Epithelial cell of alveolus of lung (primary cell): ENCODE measurements at places on chromosomes 4 and X. TPM values are rescaled to one million over a fixed set of nuclear protein-coding genes. Genes with fewer than 3 reads are reported as not detected.

Gene MAGEB10
- not detected in 2 replicates for total RNA-seq

Gene SULT1E1
- 13.6 and 23.7 TPM in 2 replicates for total RNA-seq

Gene SPIN2A
- 0.16 and 0.52 TPM in 2 replicates for total RNA-seq

Gene FGF2
- total RNA-seq: 24.0 and 40.2 TPM in 2 replicates

Gene APOOL
- 8.4 and 12.5 TPM in 2 replicates for total RNA-seq

Gene CTAG1B
- total RNA-seq: not detected in 2 replicates

Gene RHOXF1
- total RNA-seq: not detected in 2 replicates

Gene KLF8
- total RNA-seq: 1.6 and 1.7 TPM in 2 replicates

Gene UTP3
- total RNA-seq: 16.3 and 18.0 TPM in 2 replicates

Gene FAM241A
- total RNA-seq: 1.5 and 2.3 TPM in 2 replicates

Gene EGF
- total RNA-seq: 0.08 and 0.13 TPM in 2 replicates

Gene EREG
- 21.5 and 126 TPM in 2 replicates for total RNA-seq

Gene CDX4
- total RNA-seq: not detected in 2 replicates

Gene DCAF8L2
- not detected in 2 replicates for total RNA-seq

Gene TMSB15A
- 19.2 and 26.8 TPM in 2 replicates for total RNA-seq

Gene PNCK
- 2.0 TPM in 1 of 2 replicates, not detected in the other for total RNA-seq

Gene USP27X
- 2.6 and 3.7 TPM in 2 replicates for total RNA-seq

Gene TMSB15B
- 13.8 and 25.2 TPM in 2 replicates for total RNA-seq

Gene HSFX1
- 0.26 and 0.88 TPM in 2 replicates for total RNA-seq

Gene ETDB
- not detected in 2 replicates for total RNA-seq

Gene SLBP
- 60.4 and 63.5 TPM in 2 replicates for total RNA-seq

Gene PHEX
- total RNA-seq: under 0.01 and 0.56 TPM in 2 replicates

Gene IL15
- 6.2 and 6.6 TPM in 2 replicates for total RNA-seq

Gene POU4F2
- total RNA-seq: not detected in 2 replicates

Gene TMEM35A
- 14.9 and 22.0 TPM in 2 replicates for total RNA-seq

Gene RAB40AL
- total RNA-seq: not detected in 2 replicates

Gene RAP2C
- total RNA-seq: 11.7 and 22.8 TPM in 2 replicates

Gene NSUN7
- 0.32 and 0.39 TPM in 2 replicates for total RNA-seq

Gene GRPR
- 0.48 TPM in 1 of 2 replicates, not detected in the other for total RNA-seq

Gene GPAT3
- 2.6 and 4.2 TPM in 2 replicates for total RNA-seq

Gene NEIL3
- total RNA-seq: 8.4 and 9.9 TPM in 2 replicates

Gene PNMA6F
- total RNA-seq: not detected in 2 replicates

Gene PLRG1
- total RNA-seq: 64.1 and 83.4 TPM in 2 replicates

Gene STARD8
- 0.96 and 1.8 TPM in 2 replicates for total RNA-seq

Gene PPP4R3C
- total RNA-seq: not detected in 2 replicates

Gene CORIN
- total RNA-seq: 0.48 and 0.78 TPM in 2 replicates

Gene SLC4A4
- 2.8 and 32.1 TPM in 2 replicates for total RNA-seq

Gene PDE6B
- under 0.01 and 1.8 TPM in 2 replicates for total RNA-seq

Gene CSAG3
- total RNA-seq: not detected in 2 replicates

Gene VSIG1
- total RNA-seq: 0.13 and 0.32 TPM in 2 replicates

Gene TBC1D14
- total RNA-seq: 20.8 and 26.4 TPM in 2 replicates

Gene RBMXL3
- not detected in 2 replicates for total RNA-seq

Gene ASB9
- total RNA-seq: 1.4 TPM in 1 of 2 replicates, not detected in the other
